GDM1 (cell line): ENCODE measurements at places on chromosomes 11 and 22.

DNA sequence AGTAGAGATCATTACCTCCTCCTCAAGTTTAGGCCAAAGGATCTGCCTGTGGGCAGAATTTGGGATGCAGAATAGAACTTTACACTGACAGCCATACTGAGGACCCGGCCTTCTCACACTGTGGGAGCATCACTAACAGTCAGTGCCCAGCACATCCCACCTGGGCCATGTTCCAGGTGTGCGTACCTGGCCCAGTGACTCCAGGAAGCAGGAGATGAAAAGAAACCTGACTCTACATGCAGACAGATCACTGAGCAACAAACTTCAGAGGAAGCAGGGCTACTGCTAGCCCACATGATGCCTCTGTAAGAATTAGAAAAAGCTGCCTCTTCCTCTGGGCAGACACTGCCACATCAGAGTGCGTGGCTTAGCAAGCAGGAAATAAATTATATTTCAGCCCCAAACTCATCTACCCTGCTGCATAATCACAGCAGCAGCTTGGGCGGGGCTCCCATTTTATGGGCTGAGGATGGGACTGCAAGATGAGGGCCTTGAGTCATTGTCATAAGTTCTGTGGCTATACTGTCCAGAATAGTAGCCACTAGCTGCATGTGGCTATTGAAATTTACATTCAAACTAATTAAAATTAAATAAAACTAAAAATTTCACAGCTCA lies 6.0 kb upstream of the LMO2 start:
- DNase-seq, result no peak

GRCh38 chr11:75289919-75290318 lies 49.3 kb downstream of the TPBGL start:
- no peak for DNase-seq

GRCh38 chr22:27629908-27630673 lies 171.5 kb downstream of the MN1 start:
- no peak for DNase-seq

DNA sequence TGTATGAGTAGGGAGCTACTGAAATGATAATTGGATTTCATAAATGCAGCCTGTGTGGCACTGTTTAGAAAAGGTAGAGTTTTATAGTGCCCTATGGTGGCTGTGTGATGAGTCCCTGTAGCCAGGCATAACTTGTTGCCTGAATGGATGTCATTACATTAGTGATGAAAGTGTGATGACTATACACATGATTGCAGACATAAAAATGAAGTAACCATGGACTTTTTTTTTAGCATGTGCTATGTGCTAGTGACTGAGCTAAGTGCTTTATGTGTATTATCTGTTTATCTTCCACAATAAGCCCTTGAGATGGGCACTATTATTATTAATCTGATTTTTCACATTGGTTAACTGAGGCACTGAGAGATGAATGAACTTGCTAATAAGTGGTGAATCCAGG lies 13.5 kb upstream of the GRAMD1B start:
- no peak for DNase-seq

- no peak for DNase-seq
Observed at GRCh38 chr22:24550028-24550901, 4.7 kb downstream of the GUCD1 start.

GRCh38 chr22:20606784-20607128 lies 99.3 kb downstream of the MED15 start:
- no peak for DNase-seq

GRCh38 chr11:74726547-74727182 lies 4.6 kb downstream of the CHRDL2 start:
- DNase-seq, result peak; percentile 6

DNA sequence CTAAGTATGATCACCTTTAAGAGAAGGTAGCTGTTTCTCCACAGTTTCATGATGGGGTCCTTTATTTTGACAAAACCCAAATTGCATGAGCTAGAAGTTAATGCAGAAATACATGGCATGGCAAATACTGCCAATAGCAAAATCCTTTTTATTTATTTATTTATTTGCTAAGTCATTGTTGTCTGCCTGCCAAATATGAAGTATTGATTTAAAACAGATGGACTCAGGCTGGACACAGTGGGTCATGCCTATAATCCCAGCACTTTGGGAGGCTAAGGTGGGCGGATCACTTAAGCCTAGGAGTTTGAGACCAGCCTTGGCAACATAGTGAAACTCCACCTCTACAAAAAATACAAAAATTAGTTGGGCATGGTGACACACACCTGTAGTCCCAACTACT lies 52.4 kb downstream of the LARGE2 start:
- no peak for DNase-seq

DNA sequence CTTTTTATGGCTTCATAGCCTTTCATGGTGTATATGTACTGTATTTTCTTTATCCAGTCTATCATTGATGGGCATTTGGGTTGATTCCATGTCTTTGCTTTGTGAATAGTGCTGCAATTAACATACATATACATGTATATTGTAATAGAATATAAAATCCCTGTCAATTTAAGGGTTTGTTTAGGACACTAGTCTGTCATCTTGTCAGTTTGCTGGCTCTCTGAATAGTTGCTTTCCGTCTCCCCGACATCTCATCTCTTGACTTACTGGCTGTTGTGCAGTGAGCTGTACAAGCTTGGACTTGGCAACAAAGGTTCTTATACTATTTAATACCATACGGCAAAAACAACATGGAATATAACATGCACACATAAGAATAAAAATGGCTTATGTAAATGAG lies 1487.5 kb downstream of the LRRC4C start:
- DNase-seq, result no peak

GRCh38 chr11:26331911-26332571 lies at the start of gene ANO3:
Gene ANO3, plus strand, starts transcription at chr11:26332130. Its CDS starts 146 bp downstream, at chr11:26332276.
- no peak for DNase-seq

- no peak for DNase-seq
Observed at GRCh38 chr11:23206741-23207336, 346.6 kb upstream of the CCDC179 start.
